ENCODE measurements at places on chromosomes 11 and 22.

DNA sequence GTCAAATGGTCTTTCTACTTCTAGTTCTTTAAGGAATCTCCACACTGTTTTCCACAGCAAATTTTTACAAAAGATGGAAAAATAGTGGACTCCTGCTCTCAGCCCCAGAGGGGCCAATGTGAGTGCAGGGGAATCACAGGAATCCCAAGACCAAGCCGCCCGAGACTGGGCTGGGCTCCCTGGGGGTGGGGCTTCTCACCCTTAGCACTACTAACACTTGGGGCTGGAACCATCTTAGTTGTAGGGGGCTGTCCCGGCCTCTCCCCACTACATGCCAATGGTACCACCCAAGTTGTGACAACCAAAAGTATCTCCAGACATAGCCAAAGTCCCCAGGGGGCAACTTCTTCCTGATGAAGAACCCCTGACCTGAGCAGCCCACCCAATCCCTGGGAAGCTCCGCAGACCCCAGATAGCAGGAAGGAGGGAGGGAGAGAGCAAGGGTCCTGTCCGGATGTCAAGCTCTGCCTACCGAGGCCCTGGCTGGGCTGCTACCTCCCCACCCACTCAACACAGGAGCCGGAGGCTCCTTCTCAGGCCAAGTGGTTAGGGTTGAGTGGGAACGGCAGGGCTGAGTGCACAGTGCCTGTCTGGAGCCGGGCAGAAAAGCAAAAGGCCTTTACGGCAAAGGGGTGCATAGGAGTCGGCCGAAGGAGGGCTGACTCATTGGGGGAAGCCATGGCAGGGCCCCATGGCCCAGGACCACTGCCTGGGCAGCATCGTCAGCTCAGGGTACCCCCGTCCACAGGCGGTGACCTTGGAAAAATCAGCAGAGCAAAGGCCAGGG lies 122.5 kb upstream of the FGF3 start:
- DNase-seq, result no peak

- DNase-seq, result no peak
Measured at GRCh38 chr11:41431784-41432183, 27.7 kb downstream of the LRRC4C start.

DNA sequence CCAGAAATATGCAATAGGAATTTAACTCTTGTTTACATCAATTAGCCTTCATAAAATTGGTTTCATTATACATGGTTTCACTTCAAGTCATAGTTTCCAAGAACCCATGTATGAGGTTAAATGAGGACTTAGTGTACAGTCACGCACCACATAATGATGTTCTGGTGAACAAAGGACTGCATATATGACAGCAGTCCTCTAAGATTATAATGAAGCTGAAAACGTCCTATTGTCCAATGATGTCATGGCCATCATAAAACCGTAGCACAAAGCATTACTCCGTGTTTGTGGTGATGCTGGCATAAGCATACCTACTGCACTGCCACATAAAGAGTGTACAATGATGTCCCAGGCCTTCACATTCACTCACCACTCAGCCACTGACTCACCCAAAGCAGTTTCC lies 31.1 kb downstream of the SMCO4 start:
- DNase-seq, result no peak

DNA sequence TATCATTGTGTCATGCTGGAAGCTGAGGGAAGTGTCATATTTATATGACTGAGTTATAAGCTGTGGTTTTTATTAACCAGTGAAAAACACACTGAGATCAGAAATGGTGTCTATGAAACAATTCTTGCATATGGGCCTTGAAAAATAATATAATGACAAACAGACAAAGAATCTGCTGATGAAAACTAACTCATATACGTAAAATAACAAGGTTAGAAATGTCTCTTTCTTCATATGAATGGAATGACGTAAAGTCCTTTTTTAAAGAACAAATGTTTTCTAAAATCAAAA lies 48.8 kb upstream of the PHF21B start:
- no peak for DNase-seq

GRCh38 chr22:47071078-47071806 lies 308.8 kb downstream of the TBC1D22A start:
- no peak for DNase-seq

DNA sequence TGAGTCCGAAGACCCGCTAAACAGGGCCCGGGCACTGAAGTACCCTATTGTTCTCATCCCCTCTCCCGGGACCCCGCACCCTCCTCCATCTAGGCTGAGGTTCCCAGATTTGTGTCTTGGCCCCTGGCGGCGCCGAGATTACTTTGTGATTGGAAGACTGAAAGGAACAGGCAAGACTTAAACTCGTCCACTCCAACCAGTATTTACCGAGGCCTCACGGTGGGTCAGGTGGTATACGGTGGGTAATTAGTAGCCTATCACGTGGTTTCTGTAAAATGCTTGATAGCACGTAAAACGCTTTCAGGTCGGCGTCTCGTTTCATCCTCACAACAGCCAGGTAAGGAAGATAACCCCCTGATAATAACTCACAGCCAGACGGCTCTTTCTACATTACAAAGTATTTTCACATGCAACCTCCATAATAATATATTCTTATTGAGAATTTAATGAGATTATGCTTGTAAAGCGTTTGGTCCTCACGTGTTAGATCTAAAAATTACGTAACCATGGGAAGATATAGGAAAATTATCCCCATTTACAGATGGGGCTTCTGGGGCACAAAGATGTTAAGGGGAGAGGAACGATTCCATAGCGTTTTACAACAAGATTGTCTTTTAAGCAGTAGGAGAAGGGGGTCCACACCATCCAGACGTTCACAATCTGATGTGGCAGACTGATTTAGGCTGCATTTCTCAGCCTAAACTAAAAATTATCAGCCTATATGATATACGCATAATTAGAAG lies 642 bp upstream of the PIK3C2A start:
- DNase-seq, result no peak

DNA sequence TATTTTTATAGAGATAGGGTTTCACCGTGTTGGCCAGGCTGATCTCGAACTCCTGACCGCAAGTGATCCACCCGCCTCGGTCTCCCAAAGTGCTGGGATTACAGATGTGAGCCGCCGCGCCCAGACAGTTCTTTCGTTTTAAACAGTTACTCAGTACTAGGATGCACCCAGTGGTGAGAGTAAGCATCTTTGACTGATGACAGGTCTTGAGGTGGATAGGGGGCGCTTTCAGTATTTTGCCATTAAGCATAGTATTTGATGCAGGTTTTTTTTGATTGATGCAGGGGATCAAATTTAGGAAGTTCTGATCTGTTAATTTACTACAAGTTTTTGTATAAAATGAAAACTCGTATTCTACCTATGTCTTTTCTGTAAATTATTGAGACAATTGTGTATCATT lies 13.2 kb upstream of the TRIM34 start:
- no peak for DNase-seq

DNA sequence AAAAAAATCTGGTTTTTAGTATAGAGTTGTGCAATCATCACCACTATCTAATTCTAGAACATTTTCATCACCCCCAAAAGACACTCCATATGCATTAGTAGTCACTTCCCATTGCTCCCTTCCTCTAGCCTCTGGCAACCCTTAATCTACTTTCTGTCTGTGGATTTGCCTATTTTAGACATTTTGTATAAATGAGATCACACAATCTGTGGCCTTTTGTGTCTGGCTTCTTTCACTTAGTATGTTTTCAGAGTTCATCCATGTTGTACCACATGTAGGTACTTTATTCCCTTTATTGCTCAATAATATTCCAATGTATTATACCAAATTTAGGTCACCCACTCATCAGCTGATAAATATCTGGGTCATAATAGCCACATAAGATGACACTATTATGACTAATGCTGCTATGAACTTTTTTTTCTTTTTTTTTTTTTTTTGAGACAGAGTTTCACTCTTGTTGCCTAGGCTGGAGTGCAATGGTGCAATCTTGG lies 67.5 kb upstream of the SCUBE2 start:
- DNase-seq, result no peak

- DNase-seq, result no peak
Measured at GRCh38 chr11:12900496-12900895, 108.6 kb upstream of the RASSF10 start.

DNA sequence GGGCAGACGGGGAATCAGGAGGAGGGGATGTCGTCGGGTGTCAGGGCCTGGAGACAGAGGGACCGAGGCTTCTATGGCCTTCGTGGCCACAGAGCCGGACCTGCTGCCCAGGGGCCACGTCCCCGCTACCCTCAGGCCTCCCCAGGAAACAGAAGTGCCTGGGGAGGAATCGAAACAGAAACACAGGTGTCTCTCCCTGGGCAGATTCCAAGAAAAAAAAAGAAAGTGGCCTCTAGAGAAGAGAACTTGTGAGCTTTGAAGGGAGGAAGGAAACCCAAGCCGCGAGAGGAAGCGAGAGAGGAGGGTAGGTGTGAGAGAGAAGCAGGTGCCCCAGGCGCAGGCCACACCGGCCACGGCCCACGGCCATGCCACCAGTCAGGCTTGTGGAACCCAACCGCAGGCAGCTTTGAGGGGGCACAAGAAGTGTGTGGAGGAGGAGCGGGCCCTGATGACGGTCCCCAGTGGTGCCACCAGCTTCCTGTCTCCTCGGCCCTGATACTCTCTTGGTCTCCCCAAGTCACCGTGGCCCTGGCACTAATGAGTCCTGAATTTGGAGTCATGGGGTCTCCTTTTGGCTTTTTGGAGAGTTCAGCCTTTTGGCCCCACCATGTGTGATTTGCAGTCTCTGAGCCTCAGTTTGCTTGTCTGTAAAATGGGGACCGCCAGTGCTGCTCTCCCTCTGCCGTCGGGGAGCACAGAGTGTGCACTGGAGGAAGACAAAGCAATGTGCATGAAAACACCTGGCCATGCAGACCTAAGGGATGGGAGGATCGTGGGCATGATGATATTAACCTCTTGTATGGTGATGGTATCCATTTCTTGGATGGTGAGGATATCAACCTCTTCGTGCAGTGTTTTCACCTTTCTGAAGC lies 25.2 kb downstream of the LIF start:
- peak; percentile 47 for DNase-seq

DNA sequence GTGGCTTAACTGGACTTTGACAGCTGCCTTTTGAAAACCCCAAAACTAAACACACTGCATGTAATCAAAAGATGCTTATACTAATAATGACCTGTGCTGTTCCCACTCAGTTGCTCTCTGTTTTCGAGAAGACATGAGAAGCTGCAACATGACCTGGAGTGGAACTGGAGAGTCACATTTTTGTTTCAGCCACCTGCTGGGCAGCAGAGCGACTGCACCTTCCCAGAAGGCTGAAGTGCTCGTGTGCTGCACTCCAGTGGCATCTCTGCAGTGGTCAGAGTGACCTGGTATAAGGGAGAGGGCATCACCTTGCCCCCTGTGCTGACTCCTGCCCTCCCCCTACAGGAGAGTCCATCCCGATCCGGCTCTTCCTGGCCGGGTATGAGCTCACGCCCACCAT lies 8.6 kb downstream of the THYN1 start:
- DNase-seq, result no peak

GRCh38 chr11:126702165-126702720 lies 298.3 kb downstream of the KIRREL3 start:
- DNase-seq, result no peak

- DNase-seq, result no peak
Measured at GRCh38 chr11:117819096-117820040, 5.2 kb downstream of the FXYD2 start.

- no peak for DNase-seq
Measured at GRCh38 chr22:46846150-46846831, 83.8 kb downstream of the TBC1D22A start.

DNA sequence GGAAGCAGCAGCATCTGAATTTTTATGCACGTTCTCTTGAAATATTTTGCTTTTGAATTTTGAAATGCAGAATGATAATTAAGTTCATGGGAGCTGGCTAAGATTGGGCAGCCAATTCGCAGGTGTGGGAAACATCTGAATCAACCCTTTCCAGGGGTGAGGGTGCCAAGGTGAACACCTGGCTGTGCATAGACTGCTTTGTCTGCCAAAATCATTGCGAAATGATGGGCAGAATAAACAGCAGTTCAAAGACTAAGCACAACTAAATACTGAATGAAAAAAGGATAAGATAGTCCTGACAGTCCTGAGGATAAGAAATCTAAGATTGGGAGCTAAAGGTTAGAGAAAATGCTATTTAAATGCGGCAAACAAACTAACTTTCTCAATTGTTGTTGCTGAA lies 813.3 kb upstream of the RAG2 start:
- DNase-seq, result no peak
